ENCODE measurements at places on chromosomes 1 and 21. TPM values are rescaled to one million over a fixed set of nuclear protein-coding genes. Genes with fewer than 3 reads are reported as not detected.
A peak's percentile ranks its signal among the peaks of the same experiment; 100 is the strongest.

The PYGO2 gene
- total RNA-seq: 35.0 TPM

The CAMSAP2 gene
- total RNA-seq: 1.3 TPM

The MMEL1 gene
- total RNA-seq: 0.86 TPM

The WLS gene
- not detected for total RNA-seq

The NUCKS1 gene
- 146 TPM for total RNA-seq

The KIFAP3 gene
- 13.5 TPM for total RNA-seq

DNA sequence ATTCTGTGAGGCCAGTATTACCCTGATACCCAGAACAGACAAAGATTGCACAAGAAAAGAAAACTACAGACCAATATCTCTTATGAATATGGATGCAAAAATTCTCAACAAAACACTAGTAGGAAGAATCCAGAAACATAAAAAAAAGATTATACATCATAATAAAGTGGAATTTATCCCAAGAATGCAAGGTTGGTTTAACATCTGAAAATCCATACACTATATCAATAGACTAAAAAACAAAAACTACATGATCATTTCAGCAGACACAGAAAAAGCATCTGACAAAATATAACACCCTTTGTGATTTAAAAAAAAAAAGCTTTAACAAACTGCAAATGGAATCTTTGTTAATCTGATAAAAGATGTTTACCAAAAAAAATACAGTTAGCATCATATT is 12.2 kb upstream of the MPL start:
- H3K36me3 ChIP-seq: no peaks in the 10 kb centered on the region
- peaks cover 32% of the 10 kb centered on the region for H3K4me1 ChIP-seq
- no peak overlapping the region for H3K4me3 ChIP-seq
- no peak overlapping the region for H3K27ac ChIP-seq

DNA sequence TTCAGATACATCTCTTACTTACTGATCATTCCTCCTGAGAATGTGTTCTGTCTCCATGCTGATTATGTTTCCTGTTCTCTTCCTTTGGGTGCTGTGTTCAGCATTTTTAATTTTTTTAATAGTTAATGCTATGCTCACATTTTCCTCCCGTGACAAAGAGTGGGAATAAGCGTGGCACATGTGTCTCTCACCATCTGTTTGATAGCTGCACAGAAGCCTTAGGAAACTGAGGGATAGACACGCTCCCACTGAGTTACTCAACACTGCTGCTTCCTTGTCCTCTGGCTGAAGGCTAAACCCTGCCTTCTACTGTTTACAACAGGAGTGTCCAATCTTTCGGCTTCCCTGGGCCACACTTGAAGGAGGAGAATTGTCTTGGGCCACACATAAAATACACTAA is 264.2 kb downstream of the DISC1 start:
- no peaks in the 10 kb centered on the region for H3K4me1 ChIP-seq
- no peak for DNase-seq
- no peaks in the 10 kb centered on the region for H3K36me3 ChIP-seq
- H3K27ac ChIP-seq: no peak overlapping the region

DNA sequence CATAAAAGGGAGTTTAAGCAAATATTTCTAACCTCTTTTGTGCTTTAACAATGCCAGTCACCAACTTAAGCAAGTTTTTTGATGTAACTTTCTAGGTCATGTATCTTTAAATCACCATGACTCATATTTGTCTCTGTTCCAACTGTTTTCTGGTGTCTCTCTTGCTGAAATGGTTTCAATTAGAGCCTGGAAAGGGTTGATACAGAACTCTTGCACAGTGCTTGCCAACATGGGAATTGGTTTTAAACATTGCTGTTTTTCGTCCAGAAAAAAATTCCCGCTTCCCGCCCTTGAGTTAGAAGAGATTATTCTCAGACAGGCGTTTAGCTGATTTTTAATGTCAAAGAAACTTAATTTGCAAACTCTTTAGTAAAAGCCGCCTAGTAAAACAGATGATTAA is 46.4 kb upstream of the SLC22A15 start:
- no peaks in the 10 kb centered on the region for H3K36me3 ChIP-seq
- H3K27me3 ChIP-seq: peaks cover 4% of the 10 kb centered on the region
- DNase-seq: no peak
- no peak overlapping the region for H3K4me3 ChIP-seq
- no peak overlapping the region for H3K27ac ChIP-seq

DNA sequence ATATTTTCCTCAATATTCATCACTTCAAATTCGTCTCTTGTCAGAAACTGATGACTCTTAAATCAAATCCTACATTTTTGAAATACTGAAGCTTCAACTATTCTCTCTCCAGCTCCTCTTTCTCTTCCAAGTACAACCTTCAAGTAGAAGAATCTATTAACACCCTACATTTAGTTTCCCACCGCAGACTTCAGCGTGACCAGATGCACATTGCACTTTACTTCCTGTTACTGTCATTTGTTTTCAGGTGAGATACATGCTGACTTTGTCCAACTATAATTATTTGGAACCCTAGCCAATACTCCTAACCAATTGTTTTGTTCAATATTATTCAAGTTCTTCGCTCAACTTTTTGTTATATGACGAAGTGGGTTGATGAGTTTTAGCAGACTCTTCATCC is 116.0 kb downstream of the MRPL39 start:
- H3K36me3 ChIP-seq: peaks cover 5% of the 10 kb centered on the region
- H3K27ac ChIP-seq: peak overlapping the region; percentile 46
- H3K4me3 ChIP-seq: no peak overlapping the region
- no peak for DNase-seq
- H3K4me1 ChIP-seq: peaks cover 46% of the 10 kb centered on the region

- H3K27me3 ChIP-seq: no peaks in the 10 kb centered on the region
- no peak overlapping the region for H3K27ac ChIP-seq
- peaks cover 2% of the 10 kb centered on the region for H3K36me3 ChIP-seq
- H3K4me3 ChIP-seq: no peak overlapping the region
- H3K4me1 ChIP-seq: peaks cover under 1% of the 10 kb centered on the region
Observed at GRCh38 chr21:45135122-45135521, 60.7 kb downstream of the ADARB1 start.

DNA sequence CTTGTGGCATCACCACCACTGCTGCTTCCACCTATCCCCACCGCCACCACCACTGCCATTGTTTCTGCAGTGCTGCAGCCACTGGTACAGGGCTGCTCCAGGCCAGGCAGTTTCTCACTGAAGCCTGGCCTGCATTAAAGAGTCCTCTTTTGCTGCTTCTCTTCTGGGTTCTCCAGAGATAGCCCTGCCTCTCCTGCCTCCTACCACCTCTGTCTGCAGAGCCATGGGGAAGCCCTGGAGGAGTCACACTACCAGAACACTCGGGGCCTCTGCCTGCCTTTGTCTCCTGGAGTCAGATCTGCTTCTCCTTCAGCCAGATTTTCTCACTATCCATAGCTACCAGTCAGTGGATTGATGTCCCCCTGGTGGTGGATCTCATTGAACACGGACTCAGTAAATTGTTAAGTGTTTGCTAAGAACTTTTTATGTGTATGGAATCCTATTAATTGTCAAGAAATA is 37.7 kb upstream of the DDAH1 start:
- no peak for DNase-seq
- no peak overlapping the region for H3K27ac ChIP-seq
- no peaks in the 10 kb centered on the region for H3K4me1 ChIP-seq
- no peak overlapping the region for H3K4me3 ChIP-seq

DNA sequence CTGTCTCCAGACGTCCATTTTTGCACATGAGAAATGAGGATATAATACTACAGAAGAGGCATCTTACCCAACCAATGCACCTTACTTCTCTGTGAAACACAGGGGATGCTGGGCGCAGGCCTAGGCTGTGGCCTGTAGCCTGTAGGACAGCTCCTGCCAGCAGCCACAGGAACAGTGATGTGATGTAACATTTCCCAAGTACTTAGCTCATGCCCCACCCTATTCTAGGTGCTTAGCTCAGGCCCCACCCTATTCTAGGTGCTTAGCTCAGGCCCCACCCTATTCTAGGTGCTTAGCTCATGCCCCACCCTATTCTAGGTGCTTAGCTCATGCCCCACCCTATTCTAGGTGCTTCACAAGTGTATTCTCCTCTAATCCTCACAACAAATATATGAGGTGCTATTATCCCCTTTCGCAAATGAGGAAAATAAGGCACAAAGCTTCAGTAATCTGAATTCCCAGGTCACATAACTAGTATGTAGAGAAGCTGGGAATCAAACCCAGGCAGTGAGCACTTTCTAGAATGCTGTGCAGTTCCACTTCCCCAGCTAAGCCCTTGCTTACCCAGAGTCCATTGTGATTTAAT is 4.6 kb upstream of the NAXE start:
- no peaks in the 10 kb centered on the region for H3K36me3 ChIP-seq
- H3K4me3 ChIP-seq: no peak overlapping the region
- no peaks in the 10 kb centered on the region for H3K27me3 ChIP-seq
- no peak overlapping the region for H3K27ac ChIP-seq
- DNase-seq: no peak

DNA sequence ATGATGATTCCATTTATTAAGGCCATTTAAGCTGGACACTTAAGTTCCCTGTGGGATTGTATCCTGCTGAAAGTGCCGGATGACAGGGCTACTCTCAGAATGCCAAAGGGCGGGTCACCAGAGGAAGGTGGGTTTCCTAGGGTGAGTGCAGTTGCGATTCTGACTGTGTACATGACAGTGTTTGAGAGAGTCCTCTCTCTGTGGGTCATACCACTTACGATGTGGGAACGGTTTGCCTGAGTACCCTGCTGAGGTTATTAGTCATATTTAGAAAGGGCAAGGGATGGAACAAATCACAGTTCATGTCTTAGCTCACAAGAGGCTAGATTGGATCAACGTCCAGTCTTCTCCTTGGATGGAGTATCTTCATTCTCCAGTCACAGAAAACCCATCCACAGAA is 461.9 kb downstream of the CAMTA1 start:
- no peaks in the 10 kb centered on the region for H3K4me1 ChIP-seq
- H3K27ac ChIP-seq: no peak overlapping the region
- peaks cover 7% of the 10 kb centered on the region for H3K27me3 ChIP-seq
- no peak for DNase-seq

GRCh38 chr21:46551636-46552241 is 53.1 kb downstream of the S100B start:
- no peaks in the 10 kb centered on the region for H3K27me3 ChIP-seq
- H3K4me1 ChIP-seq: peaks cover 35% of the 10 kb centered on the region
- H3K36me3 ChIP-seq: peaks cover 30% of the 10 kb centered on the region
- peak overlapping the region; percentile 53 for H3K4me3 ChIP-seq
- H3K27ac ChIP-seq: peak overlapping the region; percentile 63

DNA sequence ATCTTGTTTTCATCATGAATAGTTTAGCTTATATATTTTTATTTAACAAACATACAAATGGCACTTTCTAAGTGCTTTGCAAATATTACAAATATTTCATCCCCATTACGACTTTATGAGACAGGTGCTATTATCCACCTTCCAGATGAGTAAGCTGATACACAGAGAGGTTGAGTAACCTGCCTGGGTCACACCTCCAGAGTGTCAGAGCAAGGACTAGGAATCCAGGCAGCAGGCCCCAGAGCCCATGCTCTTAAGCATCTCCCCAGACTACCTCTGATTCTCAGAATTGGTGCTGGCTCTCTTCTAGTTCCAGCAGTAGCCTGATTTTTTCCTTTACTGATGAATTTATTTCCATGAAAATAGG is 40.0 kb downstream of the EPHB2 start:
- H3K36me3 ChIP-seq: no peaks in the 10 kb centered on the region
- no peak for DNase-seq
- peaks cover 8% of the 10 kb centered on the region for H3K4me1 ChIP-seq
- peaks cover 2% of the 10 kb centered on the region for H3K27me3 ChIP-seq

GRCh38 chr1:41260768-41261167 is 18.7 kb upstream of the SCMH1 start:
- no peak overlapping the region for H3K4me3 ChIP-seq
- H3K27ac ChIP-seq: no peak overlapping the region
- peaks cover 3% of the 10 kb centered on the region for H3K27me3 ChIP-seq
- DNase-seq: no peak

GRCh38 chr1:241950390-241950789 is 7.2 kb upstream of the BECN2 start:
- DNase-seq: no peak
- no peaks in the 10 kb centered on the region for H3K4me1 ChIP-seq
- H3K36me3 ChIP-seq: no peaks in the 10 kb centered on the region
- peaks cover 3% of the 10 kb centered on the region for H3K27me3 ChIP-seq
- no peak overlapping the region for H3K27ac ChIP-seq

GRCh38 chr1:166849135-166849534 is 9.9 kb downstream of the POGK start:
- peaks cover 66% of the 10 kb centered on the region for H3K36me3 ChIP-seq
- no peak overlapping the region for H3K4me3 ChIP-seq
- H3K27ac ChIP-seq: no peak overlapping the region
- H3K4me1 ChIP-seq: peaks cover 30% of the 10 kb centered on the region
- no peaks in the 10 kb centered on the region for H3K27me3 ChIP-seq
- DNase-seq: no peak

- no peaks in the 10 kb centered on the region for H3K4me1 ChIP-seq
- H3K27me3 ChIP-seq: no peaks in the 10 kb centered on the region
- H3K36me3 ChIP-seq: peaks cover 5% of the 10 kb centered on the region
- H3K27ac ChIP-seq: no peak overlapping the region
- H3K4me3 ChIP-seq: no peak overlapping the region
- no peak for DNase-seq
Observed at GRCh38 chr1:183757061-183757460, 47.9 kb upstream of the RGL1 start.

- peaks cover 2% of the 10 kb centered on the region for H3K36me3 ChIP-seq
- no peak overlapping the region for H3K27ac ChIP-seq
- H3K4me1 ChIP-seq: no peaks in the 10 kb centered on the region
- H3K4me3 ChIP-seq: no peak overlapping the region
Observed at GRCh38 chr1:243325305-243325890, 69.6 kb downstream of the SDCCAG8 start.

DNA sequence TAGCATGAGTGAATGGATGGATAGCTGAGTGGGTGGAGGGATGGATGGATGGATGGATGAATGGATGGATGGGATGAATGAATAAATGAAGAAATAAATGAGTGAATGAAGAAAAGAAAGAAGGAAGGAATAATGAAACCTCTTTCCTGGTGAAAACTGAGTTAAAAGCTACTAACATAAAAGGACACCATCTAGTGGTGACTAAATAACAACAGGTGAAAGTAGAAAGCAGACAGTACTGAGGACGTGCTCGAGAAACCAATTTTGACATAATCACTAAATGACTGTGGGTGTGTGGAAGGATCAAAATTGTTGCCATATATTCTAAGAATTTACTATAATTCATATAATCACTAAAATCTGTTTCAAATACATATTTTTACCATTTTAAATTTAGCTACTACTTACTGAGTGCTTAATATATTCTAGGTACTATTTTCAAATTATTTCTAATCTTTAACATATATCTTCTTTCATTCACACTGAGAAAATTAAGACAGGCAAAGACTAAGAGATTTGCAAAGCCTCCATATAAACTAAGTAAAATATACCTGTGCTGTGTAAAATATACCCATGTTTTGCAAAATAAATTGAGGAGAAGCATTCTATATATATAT is 522.9 kb downstream of the LRRIQ3 start:
- H3K27me3 ChIP-seq: no peaks in the 10 kb centered on the region
- DNase-seq: no peak
- no peak overlapping the region for H3K4me3 ChIP-seq

GRCh38 chr1:113508364-113509164 is 118.2 kb downstream of the MAGI3 start:
- no peak overlapping the region for H3K27ac ChIP-seq
- H3K27me3 ChIP-seq: no peaks in the 10 kb centered on the region
- no peak overlapping the region for H3K4me3 ChIP-seq
- no peak for DNase-seq
- no peaks in the 10 kb centered on the region for H3K36me3 ChIP-seq

Data from activated T-helper 1 cell treated with anti-CD3 and anti-CD28 coated beads, Interleukin-12 subunit alpha, Interleukin-12 subunit beta, Interleukin-2, Interleukin-4 antibody, amounts not matched to agents 30 ng/mL and 10 ng/mL and 1 ng/mL, durations not matched to agents 14 hours and 24 hours and 36 hours (primary cell).